ENCODE measurements at places on chromosomes 6 and 20.

- no peak for DNase-seq
These were observed 20.8 kb downstream of the SLC35F1 start for GRCh38 chr6:117927866-117928265.

GRCh38 chr6:134722200-134722870 lies 227.6 kb downstream of the ALDH8A1 start:
- DNase-seq, result no peak

- DNase-seq, result no peak
These were observed 349.9 kb downstream of the ARHGAP18 start for GRCh38 chr6:129359811-129360681.

- no peak for DNase-seq
These were observed 46.8 kb downstream of the FARS2 start for GRCh38 chr6:5308066-5308465.

- DNase-seq, result no peak
These were observed 56.2 kb downstream of the BMP7 start for GRCh38 chr20:57210054-57210910.

- DNase-seq, result no peak
These were observed 129.7 kb downstream of the FIG4 start for GRCh38 chr6:109820706-109821350.

DNA sequence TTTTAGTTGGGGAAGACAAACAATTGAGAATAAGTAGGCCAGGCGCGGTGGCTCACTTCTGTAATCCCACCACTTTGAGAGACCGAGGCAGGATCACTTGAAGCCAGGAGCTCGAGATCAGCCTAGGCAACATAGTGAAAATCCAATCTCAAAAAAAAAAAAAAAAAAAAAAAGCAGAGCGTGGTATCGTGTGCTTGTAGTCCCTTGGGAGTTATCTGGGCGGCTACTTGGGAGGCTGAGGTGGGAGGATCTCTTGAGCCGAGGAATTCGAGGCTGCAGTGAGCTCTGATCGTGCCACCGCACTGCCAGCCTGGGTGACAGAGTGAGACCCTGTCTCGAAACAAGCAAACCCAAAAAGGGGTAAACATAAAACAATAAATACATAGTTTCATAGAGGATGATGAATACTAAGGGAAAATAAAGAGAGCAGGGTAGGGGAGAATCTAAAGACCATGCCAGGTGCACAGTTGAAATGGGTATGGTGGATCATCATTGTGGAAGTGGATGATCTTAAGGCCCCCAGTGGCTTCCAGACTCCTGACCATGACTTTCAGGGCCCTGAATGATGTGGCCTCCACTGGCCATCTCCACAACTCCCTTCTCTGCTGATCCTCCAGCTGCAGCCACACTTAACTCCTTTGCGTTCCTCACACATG lies 947 bp downstream of the POFUT1 start:
- DNase-seq, result no peak

DNA sequence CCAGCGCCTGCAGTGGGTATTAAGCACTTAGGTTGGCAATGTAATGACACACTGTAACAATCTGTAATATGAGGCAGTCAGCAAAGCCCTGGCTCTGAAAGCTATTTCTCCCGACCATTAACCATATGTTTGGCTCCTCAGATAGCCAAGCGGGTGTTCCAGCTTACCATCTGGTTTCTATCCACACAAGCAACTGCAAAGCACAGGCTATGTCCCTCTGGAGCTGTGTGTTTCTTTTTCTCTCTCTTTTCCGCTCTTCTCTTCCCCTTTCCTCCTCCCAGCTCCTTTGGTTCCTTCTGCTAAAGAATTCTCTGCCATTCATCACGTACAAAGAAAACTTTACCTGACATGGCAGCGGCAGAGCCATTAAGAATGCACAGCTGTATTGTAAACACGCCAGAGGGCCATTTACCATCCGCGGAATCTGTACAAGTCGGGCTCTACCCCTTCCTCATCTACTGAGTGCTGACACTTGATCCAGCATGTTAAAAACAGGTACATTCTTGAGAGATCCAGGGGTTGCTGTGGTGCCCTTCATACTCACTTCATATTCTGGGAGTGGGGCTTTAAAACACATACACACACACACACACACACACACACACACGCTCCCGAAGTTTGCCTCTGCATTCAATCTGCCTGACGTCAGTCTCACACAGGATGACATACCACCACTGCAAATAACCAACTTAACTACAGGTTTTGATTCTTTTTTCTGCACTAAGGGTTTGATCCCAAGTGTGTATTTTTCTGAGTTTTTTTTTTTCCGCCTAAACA lies 77.2 kb downstream of the BACH2 start:
- no peak for DNase-seq

- DNase-seq, result no peak
These were observed 5.9 kb downstream of the GPX5 start for GRCh38 chr6:28531479-28532128.

DNA sequence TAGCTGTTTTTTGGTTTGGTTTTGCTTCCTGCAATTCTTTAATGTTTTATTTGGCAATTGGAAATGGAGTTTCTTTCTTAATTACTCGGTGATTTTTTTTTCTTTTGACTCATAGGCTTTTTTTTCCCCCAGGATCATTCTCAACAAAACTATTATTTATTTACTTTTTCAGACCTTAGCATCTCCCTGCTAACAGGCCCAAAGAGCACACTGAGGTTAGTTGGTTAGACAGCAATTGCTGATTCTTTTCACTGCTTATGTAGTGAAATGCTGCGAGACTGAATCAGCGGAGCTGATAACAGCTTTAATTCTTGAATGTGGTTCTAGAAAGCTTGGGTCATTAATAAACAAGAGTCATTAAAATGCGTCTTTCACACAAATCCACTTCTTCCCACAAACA lies 79.1 kb upstream of the ZFP64 start:
- no peak for DNase-seq

DNA sequence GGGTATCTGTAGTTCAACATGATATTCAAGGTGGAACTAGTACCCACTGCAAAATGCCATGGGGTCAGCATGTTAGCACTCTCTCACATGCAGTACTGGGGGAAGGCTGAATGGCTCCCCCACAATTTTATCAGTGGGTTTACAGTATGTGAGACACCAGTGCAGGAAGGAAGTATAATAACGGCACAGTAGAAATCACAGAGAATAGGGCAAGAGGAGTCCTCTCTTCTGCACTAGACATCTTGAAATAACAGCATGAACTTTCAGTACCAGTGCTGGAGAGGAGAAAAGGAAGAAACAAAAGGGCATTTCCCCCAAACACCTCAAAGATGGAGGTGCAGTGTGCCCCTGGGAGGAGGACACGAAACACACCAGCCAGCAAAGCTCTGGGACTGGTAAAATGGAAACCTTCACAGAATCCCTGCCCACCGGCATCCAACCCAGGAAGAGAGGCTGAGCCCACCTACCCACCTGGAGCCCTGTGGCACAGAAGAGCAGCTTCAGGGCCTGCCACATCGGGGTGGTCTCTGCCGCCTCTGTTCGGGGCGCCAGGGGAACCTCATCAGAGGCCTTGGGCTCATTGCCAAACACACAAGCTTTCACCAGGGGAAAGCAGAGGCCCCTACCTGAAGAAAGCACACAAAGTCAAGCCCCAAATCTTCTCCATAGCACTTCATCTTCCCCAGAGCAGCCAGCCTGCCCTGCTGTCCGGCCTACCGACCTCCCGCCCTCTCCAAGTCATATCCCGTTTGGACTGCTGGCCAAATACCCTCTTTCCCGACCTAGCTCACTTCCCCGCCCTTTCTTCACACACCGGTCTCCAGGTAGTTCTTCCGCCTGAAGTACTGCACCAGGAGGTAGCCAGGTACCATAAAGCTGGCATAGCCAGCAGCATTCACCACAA lies 1.2 kb downstream of the SLC35B2 start:
- DNase-seq, result no peak

- DNase-seq, result no peak
These were observed 1.8 kb downstream of the OSBPL2 start for GRCh38 chr20:62240020-62240685.

DNA sequence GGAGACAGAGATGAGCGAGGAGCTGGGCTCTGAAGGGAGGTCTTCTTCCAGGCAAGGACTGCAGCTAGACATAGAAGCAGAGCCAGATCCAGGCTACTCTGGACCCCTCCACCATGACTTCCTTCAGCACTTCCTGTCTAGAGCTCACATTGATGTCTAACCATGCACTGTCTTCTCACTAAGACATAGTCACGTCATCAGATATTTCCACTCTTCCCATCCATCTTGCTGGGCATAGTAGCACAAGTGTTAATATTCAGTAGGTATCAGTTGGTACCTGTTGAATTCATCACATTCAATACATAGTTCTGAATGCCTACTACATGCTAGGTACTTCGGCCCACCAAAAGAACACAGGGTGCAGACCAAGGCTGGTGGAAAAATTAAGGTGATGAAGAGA lies 2.9 kb downstream of the HLA-DMA start:
- no peak for DNase-seq

DNA sequence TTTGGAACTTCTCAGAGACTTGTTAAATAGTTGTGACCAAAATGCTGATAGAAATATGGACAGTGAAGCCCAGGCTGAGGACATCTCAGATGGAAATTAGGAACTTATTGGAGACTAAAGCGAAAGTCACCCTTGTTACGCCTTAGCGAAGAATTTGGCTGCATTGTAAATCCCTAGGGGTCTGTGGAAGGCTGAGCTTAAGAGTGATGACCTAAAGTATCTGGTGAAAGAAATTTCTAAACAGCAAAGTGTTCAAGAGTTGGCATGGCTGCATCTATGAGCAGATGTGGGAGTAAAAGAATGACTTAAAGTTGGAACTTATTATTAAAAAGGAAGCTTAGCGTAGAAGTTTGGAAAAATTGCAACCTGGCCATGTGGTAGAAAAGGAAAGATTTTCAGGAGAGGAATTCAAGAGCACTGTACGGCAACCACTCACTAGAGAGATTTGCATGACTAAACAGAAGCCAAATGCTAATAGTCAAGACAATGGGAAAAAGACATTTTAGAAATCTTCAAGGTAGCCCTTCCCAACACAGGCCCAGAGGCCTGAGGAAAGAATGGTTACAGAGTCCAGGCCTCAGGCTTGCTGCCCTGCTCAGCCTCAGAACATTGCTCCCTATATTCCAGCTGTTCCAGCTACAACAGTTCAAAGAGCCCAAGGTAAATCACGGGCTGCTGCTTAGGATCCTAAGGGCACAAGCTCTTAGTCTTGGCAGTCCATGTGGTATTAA lies 61.6 kb upstream of the TNFRSF21 start:
- DNase-seq, result no peak

DNA sequence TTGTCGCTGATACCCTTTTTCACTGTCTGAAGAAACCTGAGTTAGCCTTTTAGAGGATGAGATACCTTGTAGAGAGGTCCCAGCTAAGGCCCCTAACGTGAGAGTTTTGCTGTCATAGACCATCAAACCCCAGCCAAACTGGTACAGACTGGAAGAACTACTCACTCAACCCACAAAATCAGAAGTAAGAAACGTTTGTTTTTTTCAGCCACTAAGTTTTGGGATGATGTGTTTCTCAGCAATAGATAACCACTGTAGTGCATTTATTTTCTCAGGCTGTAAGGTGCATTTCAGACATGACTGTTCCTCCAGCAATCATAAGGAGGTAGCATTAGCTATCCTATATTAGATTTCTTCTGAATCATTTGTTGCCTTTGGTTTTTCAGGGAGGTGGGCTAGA lies 407.3 kb upstream of the FLRT3 start:
- no peak for DNase-seq

- DNase-seq, result no peak
These were observed 317.2 kb upstream of the AGPAT4 start for GRCh38 chr6:161590961-161591627.

DNA sequence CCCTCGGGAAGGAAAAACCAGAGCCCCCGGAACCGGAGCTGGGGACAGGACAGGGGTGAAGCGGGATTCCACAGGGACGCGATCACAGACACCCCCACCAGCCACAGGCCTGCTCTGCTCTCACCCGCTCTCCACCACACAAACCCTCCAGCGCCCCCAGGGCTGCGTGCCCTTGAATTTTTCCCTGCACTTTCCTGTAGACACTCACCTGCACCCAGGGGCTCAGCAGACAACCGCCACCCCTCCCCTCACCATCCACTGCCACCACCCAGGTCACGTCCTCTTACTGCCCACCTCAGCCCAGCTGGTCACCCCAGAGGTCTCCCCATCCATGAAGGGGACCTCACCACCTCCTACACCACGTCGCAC lies 631 bp downstream of the ULBP2 start:
- no peak for DNase-seq

- DNase-seq, result no peak
These were observed 21.7 kb upstream of the FAM184A start for GRCh38 chr6:119100115-119100514.

- DNase-seq, result no peak
These were observed at the start of gene TPMT for GRCh38 chr6:18154507-18155149. TSS of gene TPMT (minus strand) at chr6:18155077. CDS start at chr6:18149127, 5,950 bp downstream.

DNA sequence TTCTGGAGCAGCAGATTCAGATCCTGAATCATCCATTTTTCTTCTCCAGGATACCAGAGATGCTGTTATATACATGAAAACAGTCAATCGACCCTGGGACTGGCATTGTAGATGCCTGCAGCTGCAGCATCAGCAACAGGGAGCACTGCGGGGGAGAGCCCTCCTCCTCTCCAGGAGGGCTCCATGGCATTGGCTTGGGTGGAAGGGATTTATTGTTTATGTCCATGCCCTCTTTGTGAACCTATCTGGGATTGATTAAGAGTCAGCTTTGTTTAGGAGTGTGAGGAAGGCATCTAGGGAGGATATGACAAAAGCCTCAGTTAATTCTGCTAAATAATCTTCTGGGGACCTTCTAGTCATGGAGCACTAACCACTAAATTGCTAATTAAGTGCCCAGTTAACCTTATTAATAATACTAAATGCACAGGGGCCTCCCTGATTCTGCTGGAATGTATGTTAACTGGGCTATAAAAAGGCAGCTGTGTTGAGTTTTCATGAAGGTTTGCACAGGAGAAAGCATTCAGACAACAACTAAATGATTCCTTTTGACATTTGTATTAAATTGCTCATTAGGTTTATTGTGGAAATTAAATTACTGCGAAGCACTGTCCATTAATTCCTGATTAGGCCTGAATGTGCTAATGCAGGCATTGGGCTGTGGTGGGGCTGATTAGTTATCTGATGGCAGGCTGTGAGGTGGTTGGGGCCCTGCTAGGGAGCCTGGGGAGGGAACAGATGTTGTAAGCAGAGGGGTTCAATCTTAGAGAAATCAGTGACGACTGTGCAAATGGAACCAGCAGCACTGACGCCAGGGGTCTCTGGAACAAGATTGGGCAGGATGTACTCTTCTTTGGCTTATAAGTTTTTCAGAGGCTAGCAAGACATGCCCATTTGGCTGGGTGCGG lies 57.6 kb downstream of the IMPG1 start:
- no peak for DNase-seq

DNA sequence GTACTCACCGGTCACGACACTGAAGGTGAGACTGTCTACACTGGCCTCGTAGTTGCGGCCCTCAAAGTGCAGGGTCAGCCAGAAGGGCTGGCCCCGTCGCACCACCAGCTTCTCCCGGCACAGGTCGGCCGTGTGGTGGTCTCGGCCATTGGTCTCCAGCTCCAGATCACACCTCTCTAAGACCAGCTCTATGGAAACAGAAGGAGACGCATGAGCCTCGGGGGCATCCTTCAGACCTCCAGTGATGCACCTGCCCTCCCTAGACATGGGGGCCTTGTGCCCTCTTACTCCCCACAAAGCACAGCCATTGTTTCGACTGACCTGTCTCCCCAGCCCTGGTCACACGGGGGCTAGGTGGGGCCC lies 3.7 kb downstream of the TGM2 start:
- DNase-seq, result no peak

Measured in stimulated activated CD8-positive, alpha-beta memory T cell treated with anti-CD3 and anti-CD28 coated beads, Interleukin-7, amount 100 ng/mL, for 4 hours (primary cell).